ENCODE measurements at places on chromosomes 5 and 9.

DNA sequence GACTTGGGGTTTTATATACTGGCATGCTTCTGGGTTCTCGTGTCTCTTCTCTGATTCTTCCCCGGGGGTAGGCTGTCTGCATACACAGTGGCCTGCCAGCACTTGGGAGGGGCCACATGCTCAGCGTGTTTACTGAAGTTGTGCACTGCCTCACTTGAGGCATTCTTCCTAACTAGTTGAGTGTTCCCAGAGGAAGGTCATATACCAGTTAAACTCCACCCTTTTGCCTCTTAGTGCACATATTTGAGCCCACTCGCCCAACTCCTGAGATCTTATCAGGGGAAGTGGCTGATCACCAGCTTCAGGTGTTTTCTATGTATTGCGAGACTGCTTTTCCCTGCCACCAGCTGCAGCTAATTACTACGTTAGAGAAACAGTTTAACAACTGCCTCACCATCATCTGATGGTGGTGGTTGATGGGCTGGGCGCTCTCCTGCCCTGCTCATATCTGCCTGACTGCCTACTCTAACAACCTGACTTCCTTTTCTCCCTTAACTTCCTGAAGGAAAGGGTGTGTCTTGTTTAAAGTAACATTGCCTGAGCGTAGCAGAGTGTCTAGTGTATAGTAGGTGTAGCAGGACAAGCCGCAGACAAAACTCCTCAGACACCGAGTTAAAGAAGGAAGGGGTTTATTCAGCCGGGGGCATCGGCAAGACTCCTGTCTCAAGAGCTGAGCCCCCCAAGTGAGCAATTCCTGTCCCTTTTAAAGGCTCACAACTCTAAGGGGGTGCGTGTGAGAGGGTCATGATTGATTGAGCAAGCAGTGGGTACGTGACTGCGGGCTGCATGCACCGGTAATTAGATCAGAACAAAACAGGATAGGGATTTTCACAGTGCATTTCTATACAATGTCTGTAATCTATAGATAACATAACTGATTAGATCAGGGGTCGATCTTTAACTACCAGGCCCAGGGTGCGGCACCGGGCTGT is 60.1 kb upstream of the CLINT1 start:
- no peak for DNase-seq

DNA sequence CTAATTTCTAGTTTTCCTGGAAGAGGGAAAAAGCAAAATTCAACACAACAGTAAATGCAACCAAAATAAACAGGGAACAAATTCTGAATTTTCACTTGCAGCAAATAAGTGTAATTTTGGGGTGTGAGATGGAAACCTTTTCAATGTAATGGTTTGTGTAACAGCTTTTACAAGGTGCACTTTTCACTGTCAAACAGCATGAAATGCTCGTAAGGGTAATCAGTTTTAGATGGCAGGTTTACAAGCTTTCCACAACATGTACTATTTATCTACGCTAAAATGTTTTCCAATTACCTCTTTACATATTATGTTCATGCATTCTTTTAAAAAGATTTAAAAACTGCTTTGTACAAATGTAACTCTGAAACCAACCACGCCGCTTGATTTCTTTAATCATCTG is 115.3 kb downstream of the RFX3 start:
- DNase-seq, result no peak

GRCh38 chr9:137417161-137418021 is 5.6 kb downstream of the EXD3 start:
- no peak for DNase-seq

DNA sequence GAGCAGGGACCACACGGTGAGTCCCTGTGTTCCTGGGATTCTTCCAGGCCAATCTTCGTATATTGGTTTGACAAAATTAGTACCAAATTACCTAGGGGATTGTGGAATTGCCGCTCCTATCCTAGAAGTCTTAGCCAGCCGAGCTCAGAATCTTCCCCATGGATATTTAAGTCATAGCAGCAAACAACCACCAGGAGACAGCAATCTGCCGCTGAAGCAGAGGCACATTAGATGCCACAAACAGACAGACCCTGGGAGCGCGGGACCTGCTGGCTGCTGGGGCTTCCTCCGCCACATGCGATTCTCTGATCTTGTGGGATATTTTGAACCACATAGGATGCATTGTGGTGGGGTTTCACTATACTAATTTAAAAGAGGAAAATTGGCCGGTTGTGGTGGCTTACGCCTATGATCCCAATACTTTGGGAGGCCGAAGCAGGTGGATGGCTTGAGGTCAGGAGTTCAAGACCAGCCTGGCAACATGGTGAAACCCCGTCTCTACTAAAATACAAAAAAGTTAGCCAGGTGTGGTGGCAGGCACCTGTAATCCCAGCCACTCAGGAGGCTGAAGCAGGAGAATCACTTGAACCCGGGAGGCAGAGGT is 31.7 kb upstream of the ZBTB43 start:
- DNase-seq, result no peak

GRCh38 chr5:14954216-14954615 is 82.6 kb upstream of the ANKH start:
- no peak for DNase-seq

DNA sequence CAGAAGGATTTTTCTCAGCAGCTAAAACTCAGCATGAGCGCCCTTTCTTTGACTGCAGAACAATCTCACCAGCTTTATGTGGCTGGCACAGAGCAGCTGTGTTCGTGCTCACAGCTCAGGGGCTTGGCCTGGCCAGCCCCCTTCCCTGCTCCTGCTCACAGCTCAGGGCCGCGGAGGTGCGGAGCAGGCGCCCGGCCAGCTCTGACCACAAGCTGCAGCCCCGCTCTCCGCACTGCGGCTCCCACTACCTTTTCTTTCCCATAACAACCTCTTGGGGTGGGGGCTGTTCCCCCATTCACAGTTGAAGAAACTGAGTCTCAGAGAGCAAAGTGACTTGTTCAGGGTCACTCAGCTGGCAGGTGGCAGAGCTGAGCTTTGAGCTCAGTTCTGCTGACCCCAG is 34.0 kb upstream of the PHYKPL start:
- no peak for DNase-seq

GRCh38 chr9:92406477-92406876 is 2.1 kb upstream of the OGN start:
- DNase-seq, result peak; percentile 29

All from GM13976 (cell line).